Activated T-helper 2 cell treated with anti-CD3 and anti-CD28 coated beads, Interferon-gamma antibody, Interleukin-2, Interleukin-4, amounts not matched to agents 10 μg/mL and 5 μg/mL and 100 μg/mL, durations not matched to agents 14 hours and 24 hours and 36 hours (primary cell): ENCODE measurements at places on chromosomes 1 and 21.

DNA sequence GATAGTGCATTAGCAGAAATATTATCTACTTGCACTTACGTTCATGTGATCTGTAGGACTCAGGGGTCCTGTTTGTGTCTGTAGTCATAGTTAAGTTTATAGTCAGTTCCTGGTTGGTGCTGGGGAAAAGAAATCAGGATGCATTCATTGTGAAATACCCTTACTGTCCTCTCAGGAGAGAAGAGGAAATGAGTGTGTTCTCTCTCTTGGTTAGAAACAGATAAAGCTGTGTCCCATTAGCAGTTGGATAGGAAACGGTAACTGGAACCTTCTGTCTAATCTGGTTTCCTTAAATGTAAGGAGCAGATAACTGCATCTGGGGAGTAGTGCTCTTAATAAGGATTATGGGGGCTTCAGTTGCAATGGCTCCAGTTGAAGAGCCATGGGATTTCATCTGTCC is 8.9 kb downstream of the SDCCAG8 start:
- DNase-seq = no peak

DNA sequence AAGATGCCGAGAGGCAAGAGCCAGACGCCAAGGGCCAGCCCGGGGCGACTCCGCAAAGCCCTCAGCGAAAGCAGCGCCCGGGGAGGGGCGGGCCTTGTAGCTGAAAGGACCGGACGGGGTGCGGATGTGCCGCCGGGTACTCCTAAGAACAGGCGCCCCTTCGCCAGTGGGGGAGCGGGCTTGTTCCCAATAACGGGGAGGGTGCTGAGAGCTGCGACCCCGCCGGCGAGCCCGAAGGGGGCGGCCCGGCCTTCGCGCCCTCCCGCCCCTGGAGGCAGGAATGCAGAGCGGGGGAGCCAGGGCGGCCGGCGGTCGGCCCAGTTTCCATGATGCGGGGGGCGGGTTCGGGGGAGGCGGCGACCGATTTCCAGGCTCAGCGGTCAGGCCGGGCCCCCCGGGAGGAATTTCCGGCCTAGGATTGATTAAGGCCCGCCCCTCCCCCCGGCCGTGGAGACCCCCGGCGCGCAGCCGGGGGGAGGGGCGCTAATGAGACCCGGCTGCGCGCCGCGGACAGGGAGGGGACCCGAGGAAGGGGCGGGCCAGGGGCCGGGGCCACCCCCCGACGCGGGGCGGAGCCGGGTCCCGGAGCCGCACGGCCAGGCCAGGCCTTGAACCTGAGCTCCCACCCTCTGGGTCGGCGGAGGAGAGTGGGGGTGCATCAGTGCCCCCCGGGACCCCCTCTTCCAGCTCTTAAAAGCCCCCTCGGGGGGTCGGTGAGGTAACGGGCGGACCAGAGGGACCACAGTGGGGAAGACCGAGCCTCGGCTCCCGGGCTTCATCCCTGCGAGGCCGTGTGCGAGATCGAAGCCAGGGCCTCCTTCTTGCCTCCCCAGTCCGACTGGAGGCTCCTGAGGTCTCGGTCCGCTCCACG is 898 bp upstream of the TMEM200B start:
- peak; percentile 41 for DNase-seq

DNA sequence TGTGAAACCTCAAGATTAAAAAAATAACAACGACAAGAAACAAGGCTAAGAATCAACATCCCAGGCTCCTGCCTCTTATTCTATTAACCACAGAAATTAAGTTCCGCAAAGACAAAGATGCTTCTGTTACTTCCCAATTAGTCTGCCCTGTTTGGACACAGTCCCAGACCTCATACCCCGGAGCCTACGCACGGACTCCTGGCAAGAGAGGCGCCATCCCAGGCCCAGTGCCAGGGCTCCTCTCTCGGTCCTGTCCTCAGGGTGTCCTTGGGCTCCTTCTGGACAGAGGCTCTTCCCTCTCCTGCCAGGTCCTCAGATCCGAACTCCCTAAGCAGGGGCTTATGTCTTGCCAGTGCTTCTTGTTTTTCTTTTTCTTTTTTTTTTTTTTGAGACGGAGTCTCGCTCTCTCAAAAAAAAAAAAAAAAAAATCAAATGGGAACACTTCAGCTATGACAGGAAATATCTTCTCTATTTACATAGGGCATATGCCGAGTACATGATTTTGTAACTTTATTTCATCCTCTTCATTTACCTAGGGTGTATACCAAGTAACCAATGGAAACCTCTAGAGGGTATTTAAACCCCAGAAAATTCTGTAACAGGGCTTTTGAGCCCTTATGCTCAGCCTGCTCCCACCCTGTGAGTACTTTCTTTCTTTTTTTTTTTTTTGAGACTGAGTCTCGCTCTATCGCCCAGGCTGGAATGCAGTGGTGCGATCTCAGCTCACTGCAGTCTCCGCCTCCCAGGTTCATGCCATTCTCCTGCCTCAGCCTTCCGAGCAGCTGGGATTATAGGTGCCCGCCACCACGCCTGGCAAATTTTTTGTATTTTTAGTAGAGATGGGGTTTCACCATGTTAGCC is 11.7 kb upstream of the ENO1 start:
- DNase-seq = no peak

DNA sequence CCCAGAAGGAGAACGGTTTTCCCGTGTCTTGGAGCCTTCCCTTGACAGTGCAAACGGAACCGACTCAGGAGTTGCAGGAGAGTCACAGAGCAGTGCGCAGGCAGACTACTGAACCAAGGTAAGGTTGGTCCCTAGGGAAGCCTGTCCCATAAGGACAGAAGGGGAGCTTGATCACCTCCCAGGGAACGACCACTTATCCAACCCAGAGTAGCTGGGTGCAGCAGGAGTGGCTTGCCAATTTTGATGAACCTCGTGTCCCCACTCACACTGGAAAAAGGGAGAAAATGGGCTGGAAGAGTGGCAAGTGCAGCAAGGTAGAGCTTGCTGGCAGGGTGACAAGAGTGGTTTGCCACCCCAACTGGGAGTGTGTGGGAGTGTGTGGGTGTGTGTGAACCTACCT is 95.1 kb downstream of the LIPI start:
- no peak for DNase-seq

DNA sequence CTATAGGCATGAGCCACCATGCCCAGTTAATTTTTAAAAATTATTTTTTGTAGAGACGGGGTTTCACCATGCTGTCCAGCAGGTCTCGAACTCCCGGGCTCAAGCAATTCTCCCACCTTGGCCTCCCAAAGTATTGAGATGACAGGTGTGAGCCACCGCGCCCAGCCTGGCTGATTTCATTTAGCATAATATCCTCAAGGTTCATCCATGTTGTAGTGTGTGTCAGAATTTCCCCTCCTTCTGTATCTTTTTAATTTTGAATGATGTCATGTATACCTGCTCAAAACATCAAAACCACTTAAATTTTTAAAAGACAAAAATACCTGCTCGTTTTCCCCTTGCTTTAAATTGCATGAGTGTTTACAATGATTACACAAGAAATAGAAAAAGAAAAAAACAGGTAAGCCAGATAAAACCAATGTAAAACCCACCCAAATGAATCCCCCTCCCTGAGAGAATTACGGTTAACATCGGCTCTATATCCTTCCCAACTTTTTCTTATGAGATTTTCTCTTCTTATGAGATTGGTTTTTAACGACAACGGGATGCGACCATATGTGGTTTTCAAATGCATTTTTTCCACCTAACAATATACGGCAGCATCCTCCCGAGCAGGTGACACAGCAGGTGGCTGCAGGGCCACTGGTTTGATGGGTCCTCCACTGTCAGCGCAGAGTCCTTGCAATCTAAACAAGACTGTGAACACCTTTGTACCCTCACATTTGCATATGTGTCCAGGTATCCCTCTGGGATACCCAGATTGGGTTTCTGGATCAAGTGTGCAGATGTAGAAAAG is 22.1 kb downstream of the IFFO2 start:
- DNase-seq = no peak

- no peak for DNase-seq
These were observed 16.0 kb downstream of the LRIG2 start for GRCh38 chr1:113088972-113089371.

DNA sequence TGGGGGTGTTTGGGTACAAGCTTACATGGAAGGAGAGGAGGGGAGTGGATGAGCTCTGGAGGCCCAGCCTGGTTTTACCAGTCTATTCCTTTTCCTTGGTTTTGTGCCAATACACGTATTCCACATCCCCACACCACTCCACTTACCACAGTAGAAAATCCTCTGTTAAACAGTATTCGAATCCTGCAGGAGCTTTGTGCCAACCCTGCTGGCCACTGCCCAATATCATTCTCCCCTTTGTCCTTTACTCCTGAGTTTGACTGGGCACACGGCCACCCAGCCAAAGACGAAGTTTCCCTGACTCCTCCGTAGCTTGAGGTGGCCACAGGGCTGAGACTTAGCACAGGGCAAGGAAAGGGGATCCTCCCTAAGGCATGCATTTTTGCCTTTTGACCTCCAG is 61.6 kb downstream of the TMCO4 start:
- DNase-seq = no peak

GRCh38 chr1:211742889-211743529 is 67.6 kb upstream of the NEK2 start:
- no peak for DNase-seq

DNA sequence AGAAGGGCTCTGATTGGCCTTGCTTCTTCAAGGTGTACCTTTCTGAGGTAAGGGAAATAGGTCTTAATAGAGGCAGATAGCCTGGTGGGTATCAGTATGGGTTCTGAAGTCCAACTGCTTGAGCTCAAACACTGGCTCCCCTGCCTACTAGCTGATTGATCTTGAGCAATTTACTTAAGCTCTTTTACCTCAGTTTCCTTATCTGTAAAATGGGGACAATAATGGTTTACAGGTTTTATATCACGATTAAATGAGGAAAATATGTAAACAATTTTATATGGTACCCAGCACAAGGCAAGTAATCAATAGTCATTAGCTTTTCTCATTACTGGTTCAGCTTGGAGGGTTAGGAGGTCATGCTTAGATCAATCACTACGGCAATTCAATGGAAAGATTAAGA is 75.8 kb upstream of the VTCN1 start:
- no peak for DNase-seq

- no peak for DNase-seq
These were observed 13.5 kb downstream of the GSTM5 start for GRCh38 chr1:109725510-109725909.

DNA sequence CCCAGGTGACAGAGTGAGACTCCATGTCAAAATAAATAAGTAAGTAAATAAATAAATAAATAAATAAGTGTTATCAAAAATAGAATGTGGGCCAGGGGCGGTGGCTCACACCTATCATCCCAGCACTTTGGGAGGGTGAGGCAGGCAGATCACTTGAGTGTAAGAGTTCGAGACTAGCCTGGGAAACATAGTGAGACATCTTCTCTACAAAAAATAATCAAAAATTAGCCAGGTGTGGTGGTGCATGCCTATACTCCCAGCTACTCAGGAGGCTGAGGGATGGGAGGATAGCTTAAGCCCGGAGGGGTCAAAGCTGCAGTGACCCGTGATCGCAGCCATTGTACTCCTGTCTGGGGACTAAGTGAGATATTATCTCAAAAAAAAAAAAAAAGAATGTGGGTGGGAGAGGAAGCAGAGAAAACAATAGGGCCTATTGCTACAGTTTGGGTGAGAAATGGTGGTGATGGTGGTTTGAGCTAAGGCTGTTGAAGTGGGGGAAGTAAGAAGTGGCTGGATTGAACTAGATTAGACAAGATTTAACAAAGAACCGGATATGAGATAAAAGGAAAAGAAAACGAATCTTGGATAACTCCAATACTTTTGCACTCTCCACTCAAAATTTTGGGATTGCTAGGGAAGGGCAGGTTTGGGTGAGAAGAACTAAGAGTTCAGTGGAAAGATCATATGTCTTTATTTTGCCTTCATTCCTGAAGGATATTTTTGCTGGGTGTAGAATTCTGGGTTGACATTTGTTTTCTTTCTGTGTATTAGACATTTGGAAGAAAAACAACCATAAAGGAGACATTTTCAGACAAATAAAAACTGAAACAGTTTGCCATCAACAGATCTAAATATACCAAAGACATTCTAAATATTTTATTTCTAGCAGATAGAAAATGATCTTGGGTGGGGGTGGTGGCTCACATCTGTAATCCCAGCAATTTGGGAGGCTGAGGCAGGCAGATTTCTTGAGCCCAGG is 57.1 kb upstream of the SPOCD1 start:
- no peak for DNase-seq

- no peak for DNase-seq
These were observed 31.1 kb downstream of the EDARADD start for GRCh38 chr1:236425031-236425663.

GRCh38 chr1:166952002-166952746 is 23.2 kb downstream of the ILDR2 start:
- no peak for DNase-seq

DNA sequence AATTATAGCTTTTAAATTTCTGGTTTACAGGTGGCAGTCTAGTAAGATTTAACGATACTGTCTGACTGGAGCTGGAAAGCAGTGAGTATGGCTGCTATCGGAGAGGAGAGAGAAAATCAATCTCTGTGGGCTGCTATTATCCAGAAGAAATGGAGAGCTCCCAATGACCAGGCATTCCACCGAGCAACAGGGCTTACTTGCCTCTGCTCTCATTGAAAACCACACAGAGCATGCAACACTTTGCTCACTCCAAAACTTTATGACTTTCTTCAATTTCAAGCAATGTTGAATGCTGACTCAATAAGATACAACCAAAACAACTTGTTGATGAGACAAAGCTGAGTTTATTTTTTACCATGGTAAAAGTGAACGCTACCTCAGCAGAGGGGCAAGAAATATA is 337.0 kb upstream of the NCAM2 start:
- DNase-seq = no peak

DNA sequence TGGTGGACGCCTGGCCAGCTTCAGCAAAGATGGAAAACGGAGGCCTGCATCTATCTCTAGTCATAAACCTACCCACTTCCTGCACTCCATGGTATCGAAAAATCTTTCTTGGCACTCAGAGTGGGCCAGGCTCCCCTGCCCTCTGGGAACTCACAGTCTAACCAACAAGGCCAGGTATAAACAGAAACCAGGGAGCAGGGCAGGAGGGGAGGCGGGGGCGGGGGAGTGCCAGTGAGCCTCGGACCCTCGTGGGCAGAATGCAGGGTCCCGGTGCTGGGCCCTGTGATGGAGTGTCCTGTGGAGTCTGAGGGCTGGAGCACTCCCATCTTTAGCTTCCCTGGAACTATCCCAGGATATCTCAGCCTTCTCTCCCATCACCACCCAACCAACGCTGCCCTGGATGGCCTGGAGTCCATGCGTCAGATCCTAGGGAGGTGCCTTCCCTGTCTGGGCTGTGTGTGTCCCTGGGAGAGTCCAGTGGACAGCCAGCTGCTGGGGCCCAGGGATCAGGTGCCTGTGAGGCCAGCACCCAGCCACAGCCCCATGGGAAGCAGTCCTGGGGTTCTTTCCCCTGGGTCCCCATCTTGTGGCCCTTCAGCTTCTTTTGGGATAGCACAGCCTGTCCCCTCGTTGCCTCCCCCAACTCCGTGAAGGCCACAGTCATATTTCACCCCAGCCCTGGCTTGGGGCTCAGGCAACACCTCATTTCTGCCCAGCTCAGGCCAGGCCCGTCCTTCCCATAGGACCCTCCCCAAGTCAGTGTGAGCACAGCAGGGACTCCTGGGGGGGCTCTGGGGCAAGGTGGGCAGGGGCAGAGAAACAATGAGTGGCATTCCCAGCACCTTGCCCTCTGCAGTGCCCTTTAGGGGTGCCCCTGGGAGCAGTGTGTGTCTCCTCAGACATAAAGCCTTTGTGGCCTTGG is 1.1 kb upstream of the EPS8L3 start:
- DNase-seq = no peak

GRCh38 chr1:150072959-150073358 is 5.4 kb downstream of the VPS45 start:
- DNase-seq = no peak

- DNase-seq = no peak
These were observed 628 bp downstream of the C1orf159 start for GRCh38 chr1:1115136-1115785.

- DNase-seq = no peak
These were observed 59.1 kb downstream of the EIF4G3 start for GRCh38 chr1:21117597-21118001.

GRCh38 chr1:108551137-108551862 is 8.6 kb upstream of the EEIG2 start:
- DNase-seq = no peak
